Activated CD4-positive, alpha-beta T cell treated with anti-CD3 and anti-CD28 coated beads for 4 hours (primary cell): ENCODE measurements at places on chromosomes 16 and 17.

DNA sequence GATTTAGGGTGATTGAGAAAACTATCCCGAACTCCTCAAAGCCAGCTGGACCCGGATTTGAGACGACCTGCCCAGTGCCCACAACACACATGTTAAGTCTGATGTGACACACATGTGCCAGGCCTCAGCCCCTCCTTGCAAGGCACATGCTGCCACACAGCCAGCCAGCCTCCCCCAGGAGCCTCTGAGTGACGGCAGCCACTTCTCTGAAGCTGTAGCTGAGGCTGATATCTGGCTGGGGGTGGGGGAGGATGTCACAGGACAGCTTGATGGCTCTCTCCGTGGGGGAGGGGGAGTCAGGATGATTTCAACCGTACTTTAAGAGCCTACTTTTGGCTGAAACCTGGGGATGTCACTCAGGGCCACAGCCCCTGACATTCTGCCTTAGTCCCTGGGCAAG, 40.9 kb downstream of the SRCIN1 start:
- no peak for DNase-seq

- no peak for DNase-seq
These were observed 13.0 kb downstream of the CCDC182 start for GRCh38 chr17:57732062-57732461.

DNA sequence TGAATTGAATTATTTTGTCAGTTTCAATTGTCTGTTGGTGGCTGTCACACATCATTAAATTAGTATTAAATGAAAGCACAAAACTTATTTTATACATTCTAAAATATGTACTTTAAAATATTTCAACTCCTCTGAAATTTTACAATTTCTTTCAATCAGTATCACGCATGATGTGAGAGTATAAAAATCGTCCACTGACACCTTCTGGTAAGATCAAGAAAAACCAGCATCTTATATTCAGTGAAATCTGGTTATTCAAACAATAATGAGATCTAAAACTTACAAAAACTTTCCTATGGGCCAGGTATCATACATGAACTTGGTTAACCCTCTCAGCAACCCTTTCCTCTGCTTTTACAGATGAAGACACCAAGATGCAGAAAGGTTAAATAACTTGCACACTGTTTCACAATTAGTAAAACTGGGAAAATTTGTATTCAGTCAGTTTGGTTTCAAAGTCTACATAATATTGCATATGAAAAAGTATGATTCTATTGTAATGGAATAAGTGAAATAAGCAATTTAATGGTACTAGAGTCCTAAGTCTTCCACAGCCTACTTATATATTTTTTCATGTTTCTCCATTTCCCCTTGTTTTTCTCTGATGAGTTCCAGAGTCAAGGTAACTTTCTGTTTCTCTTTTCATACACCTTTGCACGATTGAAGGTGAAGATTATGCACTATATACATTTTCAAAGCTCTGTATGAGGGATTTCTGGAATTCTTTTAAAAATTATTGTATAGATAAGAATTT, 58.7 kb downstream of the EFCAB5 start:
- DNase-seq, result no peak

- DNase-seq, result no peak
These were observed 53.8 kb downstream of the MYO18A start for GRCh38 chr17:29126268-29126930.

DNA sequence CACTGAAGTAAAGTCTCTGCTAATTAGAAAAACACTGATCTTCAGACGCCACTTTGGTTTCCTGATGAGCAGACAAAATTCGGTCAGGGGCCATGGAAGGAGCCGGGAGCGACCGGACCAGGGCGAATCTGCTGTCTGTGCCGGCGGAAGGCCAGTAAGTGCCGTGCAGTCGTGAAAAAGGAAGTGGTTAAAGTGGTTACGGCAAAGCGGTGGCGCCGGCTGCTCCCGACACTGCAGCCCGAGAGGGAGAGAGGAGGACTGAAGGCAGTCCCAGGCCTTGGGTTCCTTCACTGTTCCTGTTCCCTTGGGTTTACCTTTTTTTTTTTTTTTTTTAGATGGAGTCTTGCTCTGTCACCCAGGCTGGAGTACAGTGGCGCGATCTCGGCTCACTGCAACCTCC, 17.3 kb upstream of the HEXD start:
- DNase-seq, result peak; percentile 39

- no peak for DNase-seq
These were observed 35.5 kb downstream of the TIMM22 start for GRCh38 chr17:1032391-1032790.

DNA sequence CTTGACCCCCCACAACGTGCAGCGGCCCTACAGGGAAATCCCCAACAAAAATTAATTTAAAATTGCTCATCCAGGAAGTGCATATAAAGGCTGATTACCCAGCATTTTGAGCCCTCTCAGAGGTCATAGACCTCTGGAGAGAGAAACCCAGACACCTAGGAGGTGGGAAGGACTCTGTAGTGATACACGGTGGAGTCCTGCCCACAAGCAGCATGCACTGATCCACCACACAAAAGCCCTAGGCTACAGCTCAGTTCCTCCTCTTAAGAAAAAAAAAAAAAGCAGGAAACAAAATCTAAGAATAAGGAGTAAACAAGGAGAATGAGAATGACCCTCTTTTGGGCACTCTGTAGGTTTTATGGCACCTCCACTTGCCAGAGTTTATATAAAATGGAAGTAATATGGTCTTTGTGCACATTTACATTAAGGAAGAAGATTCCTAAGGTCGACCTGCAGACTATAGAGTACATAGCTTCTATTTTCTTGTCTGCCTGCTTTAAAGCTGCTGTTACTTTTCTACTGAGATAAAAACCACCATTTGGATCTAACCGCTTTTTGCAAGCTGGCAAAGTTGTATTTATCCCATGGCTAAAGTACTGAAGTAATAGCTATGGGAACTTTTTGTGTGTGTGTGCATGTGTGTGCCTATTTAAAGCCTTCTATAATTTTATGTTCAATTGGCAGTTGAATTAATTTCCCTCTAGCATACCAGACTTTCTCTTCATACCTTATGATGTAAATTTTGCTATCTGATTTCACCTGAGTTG, 46.9 kb downstream of the ACSM1 start:
- DNase-seq, result no peak

- DNase-seq, result no peak
These were observed 16.1 kb downstream of the ACE start for GRCh38 chr17:63492940-63493339.

DNA sequence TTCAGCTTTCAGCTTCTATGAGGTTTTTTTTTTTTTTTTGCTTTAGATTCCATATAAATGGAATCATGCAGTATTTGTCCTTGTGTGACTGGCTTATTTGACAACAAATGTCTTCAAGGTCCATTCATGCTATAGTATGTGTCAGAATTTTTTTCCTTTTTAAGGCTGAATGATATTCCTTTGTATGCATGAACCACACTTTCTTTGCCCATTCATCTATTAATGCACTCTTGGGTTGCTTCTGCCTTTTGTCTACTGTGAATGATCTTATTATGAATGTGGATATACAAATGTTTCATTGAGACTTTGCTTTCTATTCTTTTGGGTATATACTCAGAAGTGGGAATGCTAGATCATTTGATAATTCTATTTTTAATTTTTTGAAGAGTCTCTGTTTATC, 27.0 kb upstream of the LRRC75A start:
- DNase-seq, result no peak

DNA sequence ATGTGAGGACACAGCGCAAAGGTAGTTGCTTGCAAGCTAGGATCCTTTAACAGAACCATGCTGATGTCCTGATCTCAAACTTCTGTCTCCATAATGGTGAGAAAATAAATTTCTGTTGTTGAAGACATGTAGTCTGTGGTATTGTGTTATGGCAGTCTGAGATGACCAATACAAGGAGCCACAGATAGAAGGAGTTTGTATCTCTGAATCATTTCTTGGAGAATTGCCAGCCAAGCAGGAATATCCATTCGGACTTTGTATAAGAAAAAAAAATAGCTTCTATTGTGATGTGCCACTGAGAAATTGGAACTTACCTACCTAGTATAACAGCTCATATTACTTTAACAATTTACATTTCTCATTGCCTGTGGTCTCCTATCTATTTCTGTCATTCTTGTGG, 447.6 kb upstream of the CA10 start:
- DNase-seq, result no peak

DNA sequence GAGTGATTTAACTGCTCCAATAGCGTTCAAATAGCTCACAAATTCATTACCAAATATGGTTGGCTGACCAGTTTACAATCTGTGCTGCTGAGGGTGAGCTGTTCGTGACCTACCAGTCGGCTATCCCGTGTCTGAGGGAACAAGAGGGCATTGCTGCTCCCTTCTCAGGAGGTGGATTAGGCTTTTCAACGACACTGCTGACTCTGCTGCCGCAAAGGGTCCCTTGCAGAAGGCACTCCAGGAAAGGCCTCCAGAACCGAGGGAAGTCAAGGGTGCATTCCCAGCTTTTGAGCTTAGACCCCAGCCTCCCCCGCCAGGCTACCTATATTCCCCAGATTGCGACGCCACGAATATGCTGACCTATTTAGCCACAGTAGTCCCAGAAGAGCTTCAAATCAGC, 32.3 kb downstream of the GJC1 start:
- DNase-seq, result no peak

DNA sequence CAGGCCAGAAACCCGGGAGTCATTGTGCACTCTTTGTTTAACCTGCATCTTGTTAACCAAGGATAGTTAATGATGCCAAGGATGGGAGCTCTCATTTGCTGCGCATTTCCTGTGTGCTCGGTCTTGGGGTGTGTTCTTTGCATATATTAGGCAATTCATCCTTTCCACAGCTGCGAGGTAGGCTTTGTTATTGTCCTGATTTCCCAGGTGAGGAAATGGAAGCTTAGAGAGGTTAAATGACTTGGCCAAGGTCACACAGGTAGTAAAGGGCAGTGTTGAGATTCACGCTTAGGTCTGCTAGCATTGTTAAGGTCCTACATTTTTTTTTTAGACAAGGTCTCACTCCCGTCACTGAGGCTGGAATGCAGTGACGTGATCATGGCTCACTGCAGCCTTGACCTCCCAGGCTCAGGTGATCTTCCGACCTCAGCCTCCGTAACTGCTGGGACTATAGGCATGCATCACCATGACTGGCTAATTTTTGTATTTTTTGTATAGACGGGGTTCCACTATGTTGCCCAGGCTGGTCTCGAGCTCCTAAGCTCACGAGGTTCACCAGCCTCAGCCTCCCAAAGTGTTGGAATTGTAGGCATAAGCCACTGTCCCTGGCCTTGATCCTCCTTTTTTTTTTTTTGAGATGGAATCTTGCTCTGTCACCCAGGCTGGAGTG, 5.0 kb upstream of the LRRC75A start:
- no peak for DNase-seq

- no peak for DNase-seq
These were observed 215.3 kb upstream of the SOX9 start for GRCh38 chr17:71905376-71906031.

DNA sequence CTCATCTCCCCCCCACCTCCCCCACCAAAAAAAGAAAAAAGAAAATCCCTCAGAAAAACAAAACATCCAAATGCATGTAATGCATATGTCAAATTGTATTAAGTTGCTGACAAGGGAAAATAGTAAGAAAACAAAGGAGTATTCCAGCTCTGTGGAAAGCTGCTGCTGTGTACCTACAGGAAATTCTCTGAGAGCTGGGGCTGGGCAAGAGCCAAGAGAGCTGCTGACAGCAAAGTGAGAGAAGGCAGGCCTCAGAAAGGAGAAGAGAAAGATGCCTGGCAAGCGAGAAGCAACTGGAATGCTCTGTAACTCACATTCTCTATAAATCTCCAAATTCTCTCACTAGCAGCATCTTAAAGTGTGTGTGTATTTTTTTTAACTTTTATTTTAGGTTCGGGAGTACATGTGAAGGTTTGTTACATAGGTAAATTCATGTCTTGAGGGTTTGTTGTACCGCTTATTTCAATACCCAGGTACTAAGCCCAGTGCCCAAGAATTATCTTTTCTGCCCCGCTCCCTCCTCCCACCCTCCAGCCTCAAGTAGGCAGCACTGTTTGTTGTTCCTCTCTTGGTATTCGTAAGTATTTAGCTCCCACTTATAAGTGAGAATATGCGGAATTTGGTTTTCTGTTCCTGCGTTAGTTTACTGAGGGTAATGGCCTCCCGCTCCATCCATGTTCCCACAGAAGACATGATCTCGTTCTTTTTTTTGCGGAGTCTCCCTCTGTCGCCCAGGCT, 24.4 kb downstream of the CNTROB start:
- DNase-seq, result no peak

DNA sequence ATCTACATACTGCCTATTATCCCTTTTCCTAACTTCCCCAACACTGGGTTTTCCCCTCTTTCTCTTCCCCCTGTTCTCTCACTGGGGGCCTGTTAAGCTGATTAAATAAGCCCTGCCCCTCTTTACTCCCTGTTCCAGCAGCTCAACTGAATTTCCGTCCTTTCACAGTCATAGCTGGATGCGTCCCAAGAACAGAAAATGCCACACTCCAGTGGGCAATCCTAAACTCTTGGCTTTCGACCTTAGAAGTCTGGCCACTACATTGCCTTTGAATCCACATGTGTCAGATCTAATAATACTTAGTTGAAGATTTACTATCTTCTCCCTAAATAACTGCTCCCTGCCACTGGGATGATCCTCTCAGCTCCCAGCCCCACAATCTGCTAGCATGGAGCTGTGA, 34.5 kb downstream of the KCNJ16 start:
- no peak for DNase-seq

DNA sequence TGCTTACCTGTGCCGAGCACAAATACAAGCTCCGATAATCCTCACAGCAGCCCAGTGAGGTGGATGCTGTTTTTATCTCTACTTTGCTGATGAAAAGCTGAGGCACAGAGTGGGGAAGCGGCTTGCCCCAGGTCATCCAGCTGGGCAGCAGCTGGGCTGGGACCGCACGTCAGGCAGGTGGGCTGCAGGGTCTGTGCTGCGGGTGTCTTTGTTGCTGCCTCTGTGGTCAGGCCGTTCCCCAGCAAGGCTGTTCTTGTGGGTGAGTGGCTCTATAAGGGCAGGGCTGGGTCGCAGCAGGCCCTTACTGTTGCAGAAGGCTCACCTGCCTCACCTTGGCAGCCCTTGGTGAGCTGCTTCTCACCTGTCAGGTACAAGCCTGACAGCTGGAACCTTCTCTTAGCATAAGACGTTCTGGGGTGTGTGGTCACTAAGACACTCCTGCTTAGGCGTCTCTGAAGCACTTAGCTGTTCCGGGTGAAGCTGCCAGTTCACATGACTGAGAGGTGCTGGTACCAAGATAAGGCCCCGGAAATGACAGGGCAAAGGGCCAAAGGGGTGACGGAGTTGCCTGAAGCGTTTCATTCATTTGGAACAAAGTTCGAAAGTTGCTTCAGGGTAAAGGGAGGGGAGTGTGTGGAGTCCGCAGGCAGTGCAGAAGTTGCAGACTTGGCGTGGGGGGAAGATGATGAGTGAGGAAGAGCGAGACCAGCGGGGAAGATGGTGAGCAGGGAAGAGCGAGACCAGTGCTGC, 17.4 kb downstream of the IRF8 start:
- DNase-seq, result no peak

GRCh38 chr17:38533866-38534497, 71.8 kb downstream of the SRCIN1 start:
- DNase-seq, result no peak

GRCh38 chr17:81435652-81436293, 40.5 kb downstream of the BAHCC1 start:
- no peak for DNase-seq

GRCh38 chr17:29526322-29526721, 40.5 kb downstream of the ABHD15 start:
- no peak for DNase-seq

GRCh38 chr16:46650254-46650623, 29.1 kb upstream of the SHCBP1 start:
- DNase-seq, result no peak
